Cardiac septum (tissue), 1 donor: ENCODE measurements at places on chromosomes 3 and 15.

GRCh38 chr3:169218314-169218983 is 445.1 kb downstream of the MECOM start:
- DNase-seq = no peak

- no peak for DNase-seq
Measured at GRCh38 chr3:143363949-143364348, 244.4 kb downstream of the CHST2 start.

DNA sequence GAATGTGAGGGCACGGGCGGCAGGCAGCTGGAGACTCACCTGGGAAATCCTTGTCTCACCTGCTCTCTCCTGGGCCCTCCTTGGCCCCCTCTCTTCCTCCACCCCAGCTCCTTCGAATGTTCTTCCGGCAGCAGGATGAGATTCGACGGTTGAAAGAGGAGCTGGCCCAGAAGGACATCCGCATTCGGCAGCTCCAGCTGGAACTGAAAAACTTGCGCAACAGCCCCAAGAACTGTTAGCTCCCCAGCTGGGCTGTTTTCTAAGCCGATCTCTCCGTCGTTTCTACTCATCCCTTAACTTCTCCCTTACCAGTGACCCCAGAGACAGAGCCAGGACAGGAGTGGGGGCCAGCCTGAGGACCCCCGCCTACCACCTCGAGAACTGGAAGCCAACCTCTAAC is 95.0 kb downstream of the ANP32A start:
- DNase-seq = peak; percentile 82

- DNase-seq = no peak
Measured at GRCh38 chr3:149555927-149556326, 81.4 kb downstream of the TM4SF4 start.

DNA sequence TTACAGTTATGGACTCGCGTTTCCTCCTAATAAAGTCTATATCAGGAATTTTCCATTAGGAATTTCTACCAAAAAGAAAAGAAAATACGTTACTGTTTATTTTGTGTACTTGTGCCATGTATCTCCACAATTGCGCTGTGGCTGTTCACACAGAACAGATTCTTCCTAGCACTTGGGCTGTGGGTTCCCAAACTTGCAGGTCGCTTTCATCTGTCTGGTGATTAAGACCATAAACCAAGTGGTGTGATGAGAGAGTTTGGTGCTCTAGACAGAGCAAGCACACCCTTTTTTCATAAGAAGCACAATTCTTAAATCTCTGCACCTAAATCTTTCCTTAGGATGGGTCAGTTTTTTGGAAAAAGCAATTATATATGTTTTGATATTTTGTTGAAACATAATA is 203.3 kb downstream of the TP63 start:
- DNase-seq = no peak

GRCh38 chr15:76209942-76210341 is 101.3 kb downstream of the ETFA start:
- no peak for DNase-seq

- DNase-seq = no peak
Measured at GRCh38 chr3:59280113-59280512, 230.3 kb upstream of the CFAP20DC start.

GRCh38 chr3:140541975-140542653 is 135.8 kb upstream of the TRIM42 start:
- no peak for DNase-seq

GRCh38 chr15:23690450-23690852 is 3.3 kb upstream of the NDN start:
- peak; percentile 74 for DNase-seq
